ENCODE measurements at places on chromosomes 4 and X.

DNA sequence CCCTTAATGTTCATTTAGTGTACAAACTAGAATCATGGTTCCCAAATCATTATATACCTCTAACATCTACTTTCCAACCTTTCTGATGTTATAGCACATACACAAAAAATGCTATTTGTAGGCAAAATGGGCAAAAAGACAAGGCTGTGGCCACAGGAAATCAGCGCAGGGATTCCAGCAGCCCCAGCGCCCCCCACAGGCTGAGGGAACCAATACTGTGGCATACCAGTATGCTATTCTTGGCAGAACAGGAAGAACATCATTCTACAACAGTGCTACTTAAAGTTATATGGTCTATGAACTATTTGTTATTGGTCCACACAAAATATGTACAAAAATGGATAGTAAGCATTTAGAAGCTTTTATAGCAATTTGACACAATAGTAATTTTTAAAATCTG is 25.3 kb downstream of the STEEP1 start:
- DNase-seq: no peak

DNA sequence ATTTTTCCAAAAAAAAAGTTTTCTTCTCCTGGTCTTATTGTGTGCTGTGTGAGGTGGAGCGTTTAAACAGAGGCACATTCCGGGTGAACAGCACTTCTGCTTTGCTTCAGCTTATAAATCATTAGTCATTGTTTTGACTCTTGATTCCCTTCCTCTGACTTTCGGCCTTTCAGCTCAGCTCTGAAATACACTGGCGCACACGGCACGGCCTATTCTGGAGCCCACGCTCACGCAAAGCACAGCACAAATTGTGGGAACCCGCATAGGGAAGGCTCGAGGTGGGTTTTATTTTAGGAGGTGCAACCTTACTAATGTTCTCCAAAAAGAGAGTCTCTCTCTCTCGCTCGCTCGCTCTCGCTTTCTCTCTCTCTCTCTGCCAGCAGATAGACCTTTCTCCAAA is 4.0 kb downstream of the POU3F4 start:
- DNase-seq: no peak

DNA sequence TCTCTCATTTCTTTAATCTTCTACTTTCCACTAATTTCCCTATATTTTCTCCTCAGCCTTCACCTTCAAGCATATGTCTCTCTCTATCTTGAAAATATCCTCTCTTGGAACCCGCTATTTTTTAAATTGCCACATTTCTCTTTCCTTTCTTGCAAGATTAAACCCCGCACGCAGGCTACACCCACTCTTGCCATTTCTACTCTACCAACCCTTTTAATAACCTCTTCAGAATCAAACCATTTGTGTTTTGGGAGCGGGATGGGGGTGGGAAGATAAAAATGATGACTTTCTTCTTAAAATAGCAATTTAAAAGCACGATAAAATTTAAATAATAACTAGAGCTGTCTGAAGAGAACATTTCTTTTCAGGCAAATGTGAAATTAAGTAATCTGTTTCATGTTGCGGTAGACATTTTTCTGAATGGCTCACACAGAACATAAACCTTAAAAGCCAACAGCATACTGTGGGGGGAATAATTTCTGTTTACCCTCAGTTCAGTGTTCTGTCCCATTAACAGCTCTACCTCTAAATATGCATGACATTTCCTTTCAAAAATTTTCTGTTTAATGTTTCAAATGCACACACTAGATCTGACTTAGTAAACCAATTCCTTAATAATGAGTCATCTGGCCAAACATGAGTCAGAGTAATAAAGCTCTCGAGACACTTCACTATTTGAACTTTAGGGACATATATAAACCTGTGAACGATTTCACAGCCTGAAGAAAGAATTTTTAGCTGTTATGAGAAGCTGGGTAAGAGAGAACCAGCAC is 20.5 kb downstream of the ARSJ start:
- DNase-seq: no peak

GRCh38 chr4:128660361-128661215 is 148.9 kb upstream of the JADE1 start:
- peak; percentile 64 for DNase-seq

GRCh38 chrX:46967547-46967946 is 55.3 kb downstream of the JADE3 start:
- DNase-seq: no peak

DNA sequence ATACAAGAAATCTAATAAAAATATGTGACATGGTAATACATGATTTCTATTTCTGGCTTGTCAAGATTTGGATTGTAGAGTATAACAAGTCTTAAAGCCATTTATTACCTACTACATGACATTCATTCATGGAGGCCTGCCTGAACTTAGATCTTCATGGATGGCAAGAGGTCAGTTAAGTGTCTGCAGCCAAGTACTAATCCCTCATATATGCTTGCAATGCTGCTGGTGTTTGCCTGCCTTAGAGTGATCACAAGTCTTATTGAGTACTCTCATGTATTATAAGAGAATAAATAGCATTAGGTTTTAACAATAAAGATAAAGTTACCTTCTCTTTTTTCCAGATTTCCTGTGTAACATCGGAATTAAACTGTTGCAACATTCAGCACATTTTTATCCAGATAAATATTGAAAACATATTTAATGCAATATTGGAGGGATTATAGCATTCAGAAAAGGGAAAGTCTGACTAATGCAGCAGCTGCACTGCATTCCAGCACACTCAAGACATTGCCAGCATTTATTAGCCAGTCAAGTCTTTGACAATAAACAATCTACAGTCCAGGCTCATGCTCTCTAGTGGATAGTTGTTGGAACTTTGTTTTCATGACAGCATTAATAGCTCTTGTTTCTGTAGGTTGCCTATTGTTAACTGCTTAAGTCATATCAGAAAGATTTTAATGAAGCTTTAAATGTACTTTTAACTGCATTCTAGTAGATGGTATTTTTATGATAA is 737.1 kb downstream of the FAT4 start:
- no peak for DNase-seq
